ENCODE measurements at places on chromosomes 6 and 20.
A peak's percentile ranks its signal among the peaks of the same experiment; 100 is the strongest.

DNA sequence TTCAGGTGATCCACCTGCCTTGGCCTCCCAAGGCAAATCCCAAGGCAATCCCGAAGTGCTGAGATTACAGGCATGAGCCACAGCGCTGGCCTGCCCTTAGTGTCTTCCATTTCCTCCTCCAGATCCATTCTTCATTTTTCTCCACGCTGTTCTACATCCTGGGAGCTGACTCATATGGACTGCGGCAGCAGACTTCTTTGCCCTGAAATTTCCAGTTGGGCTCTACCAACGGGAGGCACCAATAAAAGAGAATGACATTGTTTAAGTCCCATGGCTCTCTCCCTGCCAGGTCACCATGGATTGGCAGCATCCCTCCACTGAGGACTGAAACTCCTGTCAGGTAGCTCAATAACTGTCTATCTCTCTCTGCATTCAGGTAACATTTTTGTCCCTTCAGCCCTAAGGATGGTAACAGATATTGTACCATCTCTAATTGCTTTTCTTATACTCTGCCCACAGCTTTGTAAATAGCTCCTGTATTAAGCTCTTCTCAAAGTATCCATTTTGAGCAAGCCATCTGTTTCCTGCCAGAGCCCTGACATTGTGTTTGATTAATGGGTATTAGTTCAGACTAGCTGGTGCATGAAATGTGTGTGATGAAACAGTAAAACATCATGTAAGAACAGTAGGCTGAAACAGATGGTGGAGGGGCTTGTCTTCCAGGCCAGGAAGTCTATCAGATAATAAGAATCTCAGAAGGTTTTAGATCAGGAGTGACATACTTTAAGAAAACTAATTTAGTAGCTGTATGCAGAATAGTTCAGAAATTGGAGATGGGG lies 3.6 kb downstream of the TBCC start:
- no peak for DNase-seq

- no peak for DNase-seq
Measured at GRCh38 chr6:44548319-44548718, 160.8 kb downstream of the CDC5L start.

- no peak for DNase-seq
Measured at GRCh38 chr6:169858293-169858934, 107.0 kb downstream of the ERMARD start.

GRCh38 chr6:135176464-135176863 lies 4.6 kb upstream of the MYB start:
- DNase-seq = no peak

- peak; percentile 16 for DNase-seq
Measured at GRCh38 chr6:104123227-104123626, 736.5 kb downstream of the HACE1 start.

GRCh38 chr6:107128175-107128574 lies 12.9 kb upstream of the BEND3 start:
- no peak for DNase-seq

- DNase-seq = no peak
Measured at GRCh38 chr6:43122146-43122545, 46.0 kb downstream of the PTK7 start.

GRCh38 chr6:152478377-152479010 lies 158.7 kb downstream of the SYNE1 start:
- DNase-seq = no peak

DNA sequence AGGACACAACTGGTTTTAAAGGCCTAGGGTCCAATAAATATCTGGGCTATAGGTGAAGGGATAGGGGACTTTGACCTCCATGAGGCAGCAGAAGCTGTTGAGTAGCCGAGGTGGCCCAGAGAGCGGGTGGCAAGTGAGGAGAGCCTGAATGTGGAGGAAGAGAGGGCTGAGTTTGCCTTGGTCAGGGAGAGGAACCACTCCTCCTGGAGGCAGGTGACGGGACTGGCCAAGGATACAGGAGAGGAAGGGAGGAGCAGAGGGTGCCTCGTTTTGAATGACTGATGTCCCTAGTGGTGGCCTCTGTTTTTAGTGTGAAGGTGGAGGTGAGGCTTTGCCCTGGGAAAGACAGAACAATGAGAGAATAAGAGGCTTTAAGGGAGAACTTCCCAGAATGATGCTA lies 19.1 kb upstream of the AAR2 start:
- DNase-seq = peak; percentile 52

DNA sequence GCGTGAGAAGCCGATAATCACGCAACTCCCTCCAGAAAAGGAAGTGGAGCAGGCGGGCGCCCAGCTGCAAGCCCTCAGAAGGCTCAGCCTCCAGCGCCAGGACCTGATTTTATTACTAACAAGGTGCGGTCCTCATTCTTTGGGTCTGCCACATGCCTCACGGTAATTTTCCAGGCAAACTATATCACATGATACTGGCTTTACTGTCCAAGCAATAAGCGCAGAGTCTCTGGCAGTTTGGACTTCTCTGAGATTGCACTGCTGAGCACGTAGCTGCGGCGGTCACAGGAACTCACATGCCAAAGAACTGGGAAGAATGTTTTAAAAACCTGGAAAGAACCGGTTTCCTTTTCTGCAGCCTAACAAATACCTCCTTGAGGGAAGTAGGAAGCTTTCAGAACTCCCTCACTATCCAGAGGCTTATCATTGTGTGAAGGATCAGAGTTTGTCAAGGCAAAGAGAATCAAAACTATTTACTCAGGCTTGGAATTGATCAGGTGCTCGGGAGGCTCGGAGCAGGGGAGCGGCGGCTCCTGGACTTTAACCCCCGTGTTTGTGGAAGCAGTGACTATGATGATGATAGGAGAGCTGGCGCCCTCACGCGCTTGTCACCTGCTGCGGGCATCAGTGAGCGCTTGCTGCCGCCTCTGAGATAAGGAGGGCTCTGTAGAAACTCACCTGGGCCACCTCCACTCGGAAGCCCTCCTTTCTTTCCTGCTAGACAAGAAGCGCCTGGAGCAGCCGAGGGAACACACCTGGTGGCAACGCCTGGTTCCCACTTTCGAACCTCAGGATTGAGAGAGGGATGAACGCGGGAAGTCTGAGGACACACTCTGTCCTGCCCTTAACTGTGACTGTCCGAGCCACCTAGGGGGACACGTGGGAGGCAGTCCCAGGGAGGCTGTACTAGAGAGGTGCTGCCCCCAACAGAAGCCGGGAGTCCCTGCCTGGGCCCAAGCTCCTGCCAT lies 27.2 kb upstream of the SYNJ2 start:
- DNase-seq = no peak

GRCh38 chr20:3788685-3789155 lies 2.2 kb upstream of the CENPB start:
- DNase-seq = no peak

GRCh38 chr20:33318096-33318429 lies 35.0 kb downstream of the BPIFB1 start:
- no peak for DNase-seq

DNA sequence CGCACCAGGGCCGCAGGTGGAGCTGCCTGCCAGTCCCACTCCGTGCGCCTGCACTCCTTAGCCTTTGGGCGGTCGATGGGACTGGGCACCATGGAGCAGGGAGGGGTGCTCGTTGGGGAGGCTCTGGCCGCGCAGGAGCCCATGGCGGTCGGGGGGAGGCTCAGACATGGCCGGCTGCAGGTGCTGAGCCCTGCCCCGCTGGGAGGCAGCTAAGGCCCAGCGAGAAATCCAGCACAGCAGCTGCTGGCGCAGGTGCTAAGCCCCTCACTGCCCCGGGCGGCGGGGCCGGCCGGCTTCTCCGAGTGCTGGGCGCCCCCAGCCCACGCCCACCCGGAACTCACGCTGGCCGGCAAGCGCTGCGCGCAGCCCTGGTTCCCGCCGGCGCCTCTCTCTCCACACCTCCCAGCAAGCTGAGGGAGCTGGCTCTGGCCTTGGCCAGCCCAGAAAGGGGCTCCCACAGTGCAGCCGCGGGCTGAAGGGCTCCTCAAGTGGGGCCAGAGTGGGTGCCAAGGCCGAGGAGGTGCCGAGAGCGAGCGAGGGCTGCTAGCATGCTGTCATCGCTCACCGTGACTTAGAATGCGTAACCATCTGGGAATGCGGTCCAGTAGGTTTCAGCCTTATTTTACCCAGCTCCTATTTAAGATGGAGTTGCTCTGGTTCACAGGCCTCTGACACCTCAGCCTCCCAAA lies 77.3 kb downstream of the C6orf52 start:
- DNase-seq = no peak

DNA sequence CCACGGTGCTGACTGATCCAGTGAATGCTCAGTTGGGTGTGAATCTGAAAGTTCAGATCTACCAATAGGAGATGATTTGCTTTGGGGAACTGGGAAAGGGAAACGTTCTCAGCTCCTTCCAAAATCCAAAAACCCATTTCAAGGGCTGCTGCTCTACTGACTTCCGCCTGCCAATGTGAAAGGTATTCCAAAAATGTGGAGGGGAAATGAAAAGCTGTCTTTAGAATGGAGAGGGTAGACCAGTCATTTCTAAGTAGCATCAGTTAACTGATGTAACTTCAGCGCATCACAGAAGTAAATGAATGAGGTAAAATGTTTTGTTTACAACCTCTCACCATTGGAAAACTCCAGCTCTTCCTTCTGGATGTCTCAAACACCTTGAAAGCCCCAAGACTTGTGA lies 19.6 kb upstream of the EYA2 start:
- DNase-seq = no peak

GRCh38 chr6:114202389-114202788 lies 140.4 kb downstream of the HS3ST5 start:
- peak; percentile 22 for DNase-seq

DNA sequence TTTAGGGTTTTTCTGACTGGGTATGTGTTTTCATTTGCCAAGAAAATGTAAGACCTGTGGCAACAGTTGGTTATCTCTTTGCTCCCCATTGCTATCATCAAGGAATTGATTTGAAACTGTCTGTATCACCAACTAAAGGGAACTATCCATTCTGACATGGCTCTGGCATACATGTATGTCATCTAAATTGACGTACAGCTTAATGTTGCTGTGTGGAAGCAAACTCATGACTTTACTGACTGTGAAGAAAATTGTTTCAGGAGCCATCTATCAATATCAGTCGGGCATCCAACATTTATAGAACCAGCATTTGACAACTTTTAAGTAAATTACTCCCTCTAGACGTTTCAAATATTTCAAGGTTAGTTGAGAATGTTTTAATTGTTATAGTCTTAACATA lies 555.8 kb upstream of the EPHA7 start:
- no peak for DNase-seq

GRCh38 chr6:152598901-152599537 lies 38.1 kb downstream of the SYNE1 start:
- DNase-seq = no peak

DNA sequence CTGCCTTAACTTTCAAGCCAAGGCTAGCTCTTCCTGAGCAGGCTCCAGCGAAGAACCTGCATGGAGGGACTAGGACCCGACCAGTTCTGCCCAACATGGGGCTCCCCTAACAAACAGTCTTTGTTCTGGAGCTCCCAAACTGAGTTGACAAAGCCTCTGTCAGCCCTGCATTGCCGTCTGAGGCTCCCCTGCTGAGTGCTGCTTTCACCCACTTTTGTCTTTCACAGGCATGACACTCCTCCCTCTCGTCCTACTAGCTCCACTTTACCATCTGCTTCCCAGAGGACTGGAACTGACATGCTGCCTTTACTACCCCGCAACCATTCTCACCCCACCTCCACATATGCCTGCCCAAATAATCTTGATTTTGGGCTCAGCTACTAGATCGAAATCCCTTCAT lies 45.1 kb upstream of the B4GALT5 start:
- no peak for DNase-seq

DNA sequence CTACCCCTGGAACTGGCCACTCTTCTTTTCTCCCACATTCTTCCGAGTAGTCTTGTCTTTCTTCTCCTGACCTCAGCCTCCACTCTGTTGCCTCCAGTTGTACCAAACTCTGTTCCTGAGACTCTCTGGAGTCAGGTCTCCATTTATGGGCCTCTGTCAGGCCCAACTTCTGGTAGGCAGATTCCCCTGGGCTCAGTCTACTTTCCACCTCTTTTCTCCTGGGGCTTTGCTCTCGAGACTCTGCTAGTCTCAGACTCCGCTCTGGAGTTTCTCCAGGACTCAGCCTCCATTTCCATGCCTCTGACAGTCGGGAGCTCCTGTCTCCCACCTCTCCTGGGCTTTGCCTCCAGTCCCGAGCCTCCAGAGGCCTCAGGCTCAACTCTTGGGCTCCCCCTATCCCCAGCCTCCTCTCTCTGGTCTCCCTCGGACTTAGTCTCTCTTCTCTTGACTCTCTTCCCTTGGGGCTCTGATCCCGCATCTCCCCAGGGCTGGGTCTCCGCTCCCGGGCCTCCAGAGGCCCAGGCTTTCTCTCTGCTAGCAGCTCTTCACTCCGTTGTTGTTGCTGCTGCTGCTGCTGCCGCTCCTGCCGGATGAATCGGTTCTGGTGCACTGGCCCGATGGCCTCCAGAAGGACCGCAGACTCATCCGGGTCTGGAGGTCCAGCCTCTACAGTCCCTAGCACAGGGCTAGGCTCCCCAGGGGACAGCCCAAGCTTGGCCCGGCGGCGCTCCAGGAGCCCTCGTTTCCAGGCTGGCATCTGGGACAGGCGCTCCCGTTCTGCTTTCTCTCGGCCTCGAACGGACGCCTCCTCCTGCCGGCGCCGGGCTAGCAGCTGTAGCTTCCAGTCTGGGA lies 1.1 kb downstream of the PPP1R18 start:
- no peak for DNase-seq

DNA sequence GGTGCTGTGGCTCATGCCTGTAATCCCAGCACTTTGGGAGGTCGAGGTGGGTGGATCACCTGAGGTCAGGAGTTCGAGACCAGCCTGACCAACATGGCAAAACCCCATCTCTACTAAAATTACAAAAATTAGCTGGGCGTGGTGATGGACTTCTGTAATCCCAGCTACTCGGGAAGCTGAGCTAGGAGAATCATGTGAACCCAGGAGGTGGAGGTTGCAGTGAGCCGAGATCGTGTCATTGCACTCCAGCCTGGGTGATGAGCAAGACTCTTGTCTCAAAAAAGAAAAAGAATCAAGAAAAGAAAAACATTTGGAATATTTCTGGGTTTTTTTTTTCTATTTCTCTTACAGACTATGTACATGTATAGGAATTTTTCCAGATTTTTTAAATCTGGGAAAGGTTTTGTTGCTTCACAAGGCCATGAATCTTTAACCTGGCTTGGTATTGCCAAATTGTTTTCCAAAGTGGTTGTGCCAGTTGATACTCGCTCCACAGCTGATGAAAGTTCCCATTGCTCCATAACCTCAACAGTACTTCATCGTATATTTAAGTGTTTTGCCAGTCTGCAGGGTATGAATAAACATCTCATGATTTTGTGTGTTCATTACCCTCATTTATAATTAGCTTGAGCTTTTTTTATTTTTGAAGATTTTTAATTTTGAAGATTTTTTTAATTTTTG lies 33.5 kb downstream of the RNF217 start:
- no peak for DNase-seq

GRCh38 chr6:155154158-155154830 lies 109.5 kb upstream of the CLDN20 start:
- no peak for DNase-seq
